ENCODE measurements at places on chromosomes 5 and 9. TPM values are rescaled to one million over a fixed set of nuclear protein-coding genes. Genes with fewer than 3 reads are reported as not detected.

Gene IL4
- not detected for total RNA-seq

Gene ESM1
- total RNA-seq: not detected

Gene THBS4
- total RNA-seq: 23.2 TPM

Gene C9orf50
- not detected for total RNA-seq

DNA sequence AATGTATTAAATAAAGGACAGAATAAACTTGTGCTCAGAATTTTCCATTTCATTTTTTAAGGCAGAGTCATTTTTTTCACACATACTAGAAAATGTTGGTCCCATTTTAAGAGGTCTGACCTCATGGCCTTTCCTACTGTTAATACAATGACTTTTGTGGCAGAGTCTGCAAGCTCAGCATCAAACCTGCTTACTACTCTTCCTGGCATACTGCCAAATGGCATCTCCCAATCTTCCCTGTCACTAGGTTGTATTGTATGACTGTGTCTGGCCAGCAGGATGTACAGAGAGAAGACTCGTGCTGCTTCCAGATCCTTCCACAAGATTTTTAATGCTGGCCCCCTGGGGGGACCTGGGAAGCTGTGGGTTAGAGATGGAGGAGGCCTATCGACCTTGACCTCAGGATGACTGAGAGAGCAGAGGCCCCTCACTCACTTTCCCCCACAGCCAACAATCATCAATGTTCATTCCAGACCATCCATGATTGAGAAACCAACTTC lies 64.7 kb downstream of the BARX1 start:
- no peak for DNase-seq

DNA sequence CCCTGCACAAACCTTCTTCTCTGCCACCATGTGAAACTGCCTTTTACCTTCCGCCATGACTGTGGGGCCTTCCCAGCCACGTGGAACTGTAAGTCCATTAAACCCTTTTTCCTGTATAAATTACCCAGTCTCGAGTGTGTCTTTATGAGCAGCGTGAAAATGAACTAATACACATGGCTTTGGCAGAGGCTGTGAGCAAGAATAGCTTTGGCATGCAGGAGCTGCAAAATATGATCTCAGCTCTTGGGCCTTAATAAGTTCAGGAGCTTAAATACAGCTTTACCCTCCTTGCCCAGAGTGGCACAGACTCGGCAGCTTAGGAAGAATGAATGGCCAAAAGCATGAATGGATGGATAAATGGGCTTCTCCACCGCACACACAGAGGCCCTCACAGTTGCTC lies 15.7 kb upstream of the SLC36A1 start:
- DNase-seq: no peak

DNA sequence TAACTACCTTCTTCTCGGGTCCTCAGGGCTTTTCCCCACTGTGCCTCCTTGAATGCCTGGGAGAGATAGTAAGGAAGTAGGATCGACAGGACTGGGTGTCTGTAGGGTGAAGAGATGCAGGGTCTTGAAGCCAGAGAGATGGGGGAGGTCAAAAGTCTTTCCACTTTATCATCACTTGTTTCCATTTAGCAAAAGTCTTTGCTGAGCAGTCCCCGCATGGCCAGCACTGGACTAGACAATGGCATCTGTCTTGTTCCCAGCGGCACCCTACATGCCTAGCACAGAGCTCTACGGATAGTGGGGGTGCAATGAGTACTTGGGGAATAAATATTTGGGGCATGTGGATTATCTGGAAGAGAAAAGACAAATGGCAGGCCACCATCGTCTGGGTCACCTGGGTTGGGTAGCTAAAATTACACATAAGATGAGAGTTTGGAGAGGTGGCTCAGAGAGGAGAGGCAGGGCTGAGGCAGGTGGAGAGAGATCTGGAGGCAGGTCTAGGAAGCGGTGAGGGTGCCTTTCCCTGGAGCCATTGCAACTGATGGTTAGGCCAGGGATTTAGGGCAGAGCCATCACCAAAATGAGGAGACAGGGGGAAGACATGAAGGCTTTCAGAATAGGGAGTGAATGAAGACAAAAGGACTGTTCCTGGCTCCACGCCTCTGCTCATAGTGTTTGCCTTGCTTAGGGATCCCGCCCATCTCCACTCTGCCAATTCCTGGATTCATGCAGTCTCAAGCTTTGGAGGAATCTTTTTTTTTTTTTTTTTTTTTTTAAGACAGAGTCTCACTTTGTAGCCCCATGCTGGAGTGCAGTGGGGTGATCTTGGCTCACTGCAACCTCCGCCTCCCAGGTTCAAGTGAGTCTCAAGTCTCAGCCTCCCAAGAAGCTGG lies 250.8 kb upstream of the KLF4 start:
- DNase-seq: no peak

DNA sequence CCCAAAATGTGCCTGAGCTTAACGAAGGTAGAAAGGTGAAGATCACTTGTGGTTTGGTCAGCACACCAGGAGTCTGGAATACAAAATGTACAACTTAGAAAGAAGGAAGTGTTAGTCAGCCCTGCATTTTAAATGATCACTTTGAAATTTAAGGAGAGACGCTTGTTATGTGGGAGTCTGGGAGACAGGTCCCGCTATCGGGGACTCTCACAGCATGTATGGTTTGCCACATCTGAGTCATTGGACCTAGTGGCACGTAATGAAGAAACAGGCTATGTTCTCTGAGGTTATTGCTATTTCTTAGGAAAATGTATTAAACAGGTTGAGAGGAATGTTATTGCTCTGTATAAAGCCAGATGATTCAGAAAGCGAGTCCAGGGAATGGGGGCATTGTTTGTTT lies 2362.5 kb upstream of the WWC1 start:
- DNase-seq: no peak

GRCh38 chr9:34956648-34957047 lies 1.4 kb upstream of the PHF24 start:
- DNase-seq: no peak

- no peak for DNase-seq
These were observed 122.4 kb downstream of the LRRC70 start for GRCh38 chr5:62701036-62701435.

DNA sequence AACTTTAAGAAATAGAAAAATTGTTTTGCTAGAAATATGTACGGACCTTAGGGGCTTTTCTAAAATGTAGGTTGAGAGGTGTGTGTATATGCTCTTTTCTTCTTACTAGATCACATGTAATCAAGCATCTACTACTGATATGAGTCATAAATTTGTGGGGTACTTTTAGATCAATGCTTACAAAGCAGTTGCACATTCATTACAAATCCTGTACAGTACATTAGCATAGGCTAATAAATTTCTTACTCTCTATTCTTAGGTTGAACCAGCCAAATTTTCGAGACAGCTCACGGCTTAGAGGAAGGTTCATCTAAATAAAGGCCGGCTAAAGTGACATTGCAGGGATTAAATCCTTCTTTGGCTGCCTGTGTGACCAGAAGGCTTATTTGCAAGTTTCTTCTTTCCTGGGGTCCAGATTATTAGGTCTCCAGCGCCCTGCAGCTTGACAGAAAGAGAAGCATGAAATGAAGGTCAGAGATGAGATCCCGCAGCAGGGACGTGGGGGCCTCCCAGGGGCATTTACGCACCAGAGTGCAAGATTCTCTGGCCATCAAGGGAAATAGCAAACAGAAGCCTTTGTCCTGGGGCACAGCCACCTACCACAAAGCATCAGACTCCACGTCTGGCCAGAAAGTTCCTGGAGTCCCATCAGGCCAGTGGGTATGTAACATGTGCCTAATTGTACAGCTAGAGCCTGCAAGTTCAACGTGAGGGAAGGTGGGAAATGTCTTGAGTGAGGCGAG lies 53.0 kb downstream of the NIM1K start:
- DNase-seq: no peak

GRCh38 chr9:5549658-5550650 lies 39.6 kb downstream of the PDCD1LG2 start:
- DNase-seq: no peak

All from GM23338 (cell line).